Stimulated activated effector memory CD8-positive, alpha-beta T cell treated with anti-CD3 and anti-CD28 coated beads, Interleukin-12 subunit alpha, Interleukin-12 subunit beta, amount 100 ng/mL, for 72 hours (primary cell): ENCODE measurements at places on chromosomes 6 and 20.

GRCh38 chr6:16755544-16755943 lies 5.7 kb downstream of the ATXN1 start:
- DNase-seq = no peak

- DNase-seq = no peak
Observed at GRCh38 chr20:48051794-48052474, 266.7 kb upstream of the SULF2 start.

DNA sequence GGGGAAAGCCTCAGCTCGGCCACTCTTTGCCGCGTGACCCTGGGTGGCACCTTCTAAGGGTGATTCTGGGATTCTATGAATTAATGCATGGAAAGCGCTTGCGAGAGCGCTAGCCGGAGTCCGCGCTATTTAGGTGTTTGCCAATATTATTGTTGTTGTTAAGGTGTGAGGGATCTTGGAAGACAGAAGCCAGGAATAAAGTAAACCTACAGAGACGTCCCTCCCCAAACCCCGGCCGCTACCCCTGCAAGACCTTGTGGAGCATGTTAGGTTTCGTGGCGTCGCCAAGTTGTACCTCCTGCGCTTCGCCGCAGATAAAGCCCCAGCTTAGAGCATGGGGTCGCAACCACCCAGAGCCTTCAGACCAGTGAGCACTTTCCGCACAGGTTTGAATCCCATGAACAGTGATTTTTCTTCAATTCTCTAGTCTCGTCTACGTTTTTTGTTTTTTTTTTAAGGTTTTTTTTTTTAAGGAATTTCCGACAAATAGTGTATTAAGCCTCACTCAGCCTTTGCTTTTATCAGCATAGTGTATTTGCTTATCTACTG lies 16.9 kb upstream of the ZSCAN9 start:
- no peak for DNase-seq

- DNase-seq = no peak
Observed at GRCh38 chr20:13082378-13082777, 73.6 kb downstream of the SPTLC3 start.

- DNase-seq = no peak
Observed at GRCh38 chr6:56786256-56786655, 143.6 kb upstream of the DST start.

- DNase-seq = no peak
Observed at GRCh38 chr20:64077876-64078551, 1.3 kb downstream of the RGS19 start.

GRCh38 chr6:16850681-16851026 lies 89.4 kb upstream of the ATXN1 start:
- DNase-seq = no peak

GRCh38 chr6:5866547-5867051 lies 140.1 kb downstream of the NRN1 start:
- no peak for DNase-seq

DNA sequence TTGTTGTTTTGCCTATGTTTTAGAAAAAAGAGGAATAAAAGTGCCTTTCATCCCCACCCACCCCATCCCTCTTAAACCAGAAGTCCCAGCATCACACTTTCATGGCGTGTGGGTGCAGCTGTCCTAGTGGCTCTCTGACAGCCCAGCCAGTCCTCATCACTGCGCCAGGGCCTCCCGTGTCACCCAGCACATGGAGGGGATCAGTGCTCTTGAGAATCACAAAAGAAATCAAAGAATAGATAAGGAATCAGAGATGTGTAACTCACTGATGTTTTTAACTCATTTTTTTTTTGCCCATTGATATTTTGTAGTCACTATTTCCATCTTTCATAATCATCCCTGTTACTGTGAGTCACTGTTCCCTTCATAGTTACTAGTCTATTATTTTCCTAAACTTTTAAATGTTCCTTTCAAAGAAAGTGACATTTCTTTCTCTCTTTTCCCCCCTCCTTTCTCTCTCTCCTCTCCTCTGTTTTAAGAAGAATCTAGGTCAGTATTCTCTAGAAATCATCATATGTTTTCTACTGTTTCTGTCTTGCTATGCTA lies 78.6 kb downstream of the AIG1 start:
- no peak for DNase-seq

GRCh38 chr6:40506954-40507353 lies 80.2 kb downstream of the LRFN2 start:
- no peak for DNase-seq

DNA sequence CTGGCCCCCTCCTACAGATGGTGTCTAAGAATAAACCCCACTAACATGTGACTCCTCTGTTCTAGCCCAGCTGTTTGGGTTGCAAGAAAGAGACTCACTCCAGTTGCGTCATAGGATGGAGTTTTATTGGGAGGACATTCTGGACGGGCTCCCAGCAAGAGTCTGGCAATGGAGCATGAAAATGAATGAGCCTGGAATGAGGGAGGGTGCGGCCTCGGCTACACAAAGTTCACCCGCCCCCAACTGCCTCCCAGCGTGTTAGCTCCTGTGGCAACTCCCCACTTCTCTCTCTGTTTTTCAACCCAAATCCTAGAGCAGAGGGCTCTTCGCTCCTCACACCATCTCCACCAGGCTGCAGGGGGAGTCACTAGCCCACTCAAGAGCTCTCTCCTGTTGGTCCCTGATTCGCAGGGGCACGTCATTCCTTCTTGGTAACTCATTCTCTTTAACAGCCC lies 5.1 kb upstream of the ADAM33 start:
- DNase-seq = no peak

- DNase-seq = no peak
Observed at GRCh38 chr6:36443471-36444428, 950 bp downstream of the KCTD20 start.

DNA sequence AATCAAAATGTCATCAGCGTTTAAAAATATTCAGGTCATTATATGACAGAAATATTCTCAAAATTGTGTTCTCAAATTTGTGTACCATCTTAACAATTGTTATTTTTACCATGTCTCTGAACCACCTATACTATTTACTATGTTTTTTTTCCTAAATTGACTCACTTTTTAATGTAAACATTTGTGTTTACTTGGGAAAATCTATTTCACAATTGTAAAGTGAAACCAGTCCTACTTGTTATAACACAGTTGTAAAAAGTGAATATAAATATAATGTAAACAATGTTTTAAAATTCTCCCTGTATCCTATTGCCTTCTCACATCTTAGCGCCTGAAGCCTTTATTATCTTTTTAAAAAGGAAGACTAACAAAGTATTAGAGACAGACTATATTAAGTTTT lies 83.5 kb downstream of the ADGRG6 start:
- DNase-seq = no peak

GRCh38 chr6:149924206-149924932 lies 1.4 kb upstream of the RAET1G start:
- no peak for DNase-seq

DNA sequence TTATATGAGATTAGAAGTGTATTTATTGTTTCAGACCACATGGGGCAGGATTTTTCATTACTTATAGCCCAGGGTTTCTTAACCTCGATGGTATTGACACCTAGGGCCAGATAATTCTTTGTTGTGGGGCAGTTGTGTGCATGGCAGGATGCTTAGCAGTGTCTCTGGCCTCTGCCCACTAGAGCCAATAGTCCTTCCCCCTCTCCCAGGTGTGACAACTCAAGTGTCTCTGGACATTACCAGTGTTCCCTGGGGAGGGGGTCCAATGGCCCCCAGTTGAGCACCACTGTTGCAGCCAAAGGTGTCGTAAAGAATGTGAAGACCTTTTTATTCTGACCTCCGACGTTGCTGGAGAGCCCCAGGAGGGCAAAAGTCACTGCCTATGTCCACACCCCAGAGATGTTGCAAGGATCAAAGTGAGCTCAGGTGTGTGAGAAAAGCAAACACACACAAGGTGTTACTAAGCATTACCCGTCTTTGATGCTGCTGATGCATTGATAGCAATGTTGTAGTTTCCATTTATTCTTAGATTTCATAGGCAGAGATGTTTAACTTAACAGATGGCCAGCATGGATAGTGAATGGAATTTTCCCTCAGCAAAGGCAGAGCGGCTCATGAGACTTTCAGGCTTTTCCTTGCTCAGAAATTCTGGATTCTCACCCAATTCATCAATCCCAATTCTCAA lies 22.2 kb downstream of the BANF2 start:
- DNase-seq = no peak

GRCh38 chr6:49423817-49424216 lies 39.2 kb downstream of the MMUT start:
- no peak for DNase-seq

DNA sequence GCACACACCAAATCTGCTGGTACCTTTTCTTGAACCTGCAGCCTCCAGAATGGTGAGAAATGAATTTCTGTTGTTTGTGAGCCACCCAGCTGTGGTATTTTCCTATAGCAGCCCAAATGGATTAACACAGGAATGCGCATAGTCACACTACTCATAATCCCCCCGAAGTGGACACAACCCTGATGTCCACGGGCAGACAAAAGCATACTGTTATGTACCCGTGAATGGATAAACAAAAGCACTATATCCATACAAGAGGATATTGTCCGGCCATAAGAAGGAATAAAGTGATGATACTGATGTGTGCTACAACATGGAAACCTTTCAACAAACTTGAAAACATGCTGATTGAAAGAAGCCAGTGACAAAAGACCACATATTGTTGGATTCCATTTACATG lies 25.1 kb upstream of the RPP40 start:
- no peak for DNase-seq

DNA sequence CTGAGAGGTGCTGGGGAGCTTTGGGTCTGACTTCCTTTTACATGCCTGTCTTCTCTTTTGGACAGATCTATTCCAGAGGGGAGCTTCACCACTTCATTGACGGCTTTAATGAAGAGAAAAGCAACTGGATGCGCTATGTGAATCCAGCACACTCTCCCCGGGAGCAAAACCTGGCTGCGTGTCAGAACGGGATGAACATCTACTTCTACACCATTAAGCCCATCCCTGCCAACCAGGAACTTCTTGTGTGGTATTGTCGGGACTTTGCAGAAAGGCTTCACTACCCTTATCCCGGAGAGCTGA lies 13.1 kb downstream of the PRDM1 start:
- DNase-seq = peak; percentile 74

GRCh38 chr6:82646231-82646615 lies 282.6 kb downstream of the TPBG start:
- no peak for DNase-seq

- DNase-seq = no peak
Observed at GRCh38 chr20:17875106-17875980, 93.3 kb downstream of the SNX5 start.

DNA sequence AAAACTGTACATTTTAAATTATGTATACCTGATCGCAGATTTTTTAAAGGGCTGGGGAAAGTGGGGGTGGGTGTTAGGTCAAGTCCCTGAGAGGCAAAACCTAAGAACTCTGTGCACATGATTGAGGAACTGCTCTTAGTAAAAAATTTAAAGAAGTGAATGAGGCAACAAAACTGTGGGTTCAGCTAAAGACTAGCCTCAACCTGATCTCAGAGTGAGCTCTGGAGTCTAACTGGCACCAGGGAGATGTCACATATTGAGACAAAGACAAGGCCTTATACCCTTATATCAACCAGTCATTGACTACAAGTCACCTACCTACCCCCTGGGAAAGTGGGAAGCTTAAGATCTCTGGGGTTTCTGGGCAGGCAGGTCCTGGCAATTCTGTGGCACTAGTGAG lies 27.4 kb upstream of the RUNX2 start:
- DNase-seq = no peak

DNA sequence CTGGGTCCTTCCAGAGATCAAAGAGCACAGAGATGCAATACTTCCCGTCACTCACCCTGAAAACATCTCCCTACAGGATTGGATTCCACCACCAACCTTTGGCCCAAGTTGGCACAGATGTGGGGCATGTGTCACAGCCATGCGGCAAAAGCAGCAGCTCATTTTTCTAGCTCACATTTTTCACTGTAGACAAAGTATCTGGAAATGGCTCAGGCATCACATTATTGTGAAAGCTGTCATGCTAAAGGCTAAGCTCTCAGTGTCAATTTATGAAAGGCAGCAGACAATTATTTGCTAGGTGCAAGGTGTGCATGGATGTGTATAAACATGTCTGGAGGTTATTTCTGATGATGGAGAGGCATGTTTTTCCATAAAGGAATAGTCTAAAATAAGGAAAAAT lies 248.8 kb upstream of the PRND start:
- no peak for DNase-seq

GRCh38 chr6:157314705-157315321 lies 8.5 kb downstream of the TMEM242 start:
- no peak for DNase-seq

DNA sequence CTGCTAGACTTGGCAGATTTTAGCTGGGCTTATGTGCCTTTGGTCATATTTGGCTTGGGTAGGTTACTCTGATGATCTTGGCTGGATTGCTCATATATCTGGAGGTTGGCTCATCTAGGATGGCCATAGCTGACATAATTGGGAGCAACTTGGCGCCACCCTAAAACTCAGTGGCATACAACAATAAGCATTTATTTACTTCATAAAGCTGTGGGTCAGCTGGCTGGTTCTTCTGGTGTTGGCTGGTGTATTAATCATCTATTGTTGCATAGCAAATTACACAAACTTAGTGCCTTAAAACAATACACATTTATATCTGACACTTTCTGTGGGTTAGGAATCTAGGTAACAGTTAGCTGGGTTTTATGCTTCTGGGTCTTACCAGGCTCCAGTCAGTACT lies 297.3 kb upstream of the JAG1 start:
- DNase-seq = no peak

DNA sequence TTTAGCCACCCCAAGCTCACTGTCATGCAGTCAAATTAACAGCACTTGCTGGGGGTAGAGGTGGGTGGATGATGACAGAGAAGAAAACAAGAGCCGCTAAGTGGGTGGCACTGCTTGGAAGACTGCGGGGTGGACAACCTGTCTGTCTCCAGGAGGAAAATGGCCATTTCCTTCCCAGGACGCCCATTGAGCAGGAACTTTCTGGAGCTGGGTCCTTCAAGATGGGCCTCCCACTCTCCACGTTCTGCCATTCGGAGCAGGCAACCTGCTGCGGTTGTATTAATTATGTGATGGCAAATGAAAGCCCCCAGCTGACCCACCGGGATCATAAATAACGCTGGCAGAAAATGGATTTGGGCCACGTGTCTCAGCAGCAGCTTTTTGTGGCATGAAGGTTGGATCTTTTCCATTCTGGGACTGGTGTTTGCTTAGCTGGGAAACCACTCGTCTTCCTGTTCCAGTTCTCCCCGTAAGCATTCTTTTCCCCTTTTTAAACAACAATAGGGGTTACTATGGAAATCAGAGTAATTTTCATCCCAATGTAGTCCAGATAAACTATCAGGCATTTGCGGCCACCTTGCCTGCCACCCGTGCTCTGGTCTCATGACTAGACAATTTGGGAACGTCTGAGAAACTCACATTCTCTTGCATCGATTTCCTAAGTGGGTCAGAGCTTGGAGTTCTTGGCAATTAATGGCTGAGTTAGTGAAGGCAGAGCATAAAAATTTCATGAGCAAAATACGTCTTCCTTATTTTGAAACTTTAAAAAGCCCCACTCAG lies 215.5 kb downstream of the ANKRD60 start:
- DNase-seq = no peak

- DNase-seq = no peak
Observed at GRCh38 chr20:9615766-9616454, 101.5 kb downstream of the LAMP5 start.

- no peak for DNase-seq
Observed at GRCh38 chr20:15654208-15654649, 919.0 kb downstream of the KIF16B start.
